ENCODE measurements at places on chromosomes 2 and 18.

- no peak for DNase-seq
These were observed 433 bp downstream of the SH3RF3 start for GRCh38 chr2:109129356-109129920.

DNA sequence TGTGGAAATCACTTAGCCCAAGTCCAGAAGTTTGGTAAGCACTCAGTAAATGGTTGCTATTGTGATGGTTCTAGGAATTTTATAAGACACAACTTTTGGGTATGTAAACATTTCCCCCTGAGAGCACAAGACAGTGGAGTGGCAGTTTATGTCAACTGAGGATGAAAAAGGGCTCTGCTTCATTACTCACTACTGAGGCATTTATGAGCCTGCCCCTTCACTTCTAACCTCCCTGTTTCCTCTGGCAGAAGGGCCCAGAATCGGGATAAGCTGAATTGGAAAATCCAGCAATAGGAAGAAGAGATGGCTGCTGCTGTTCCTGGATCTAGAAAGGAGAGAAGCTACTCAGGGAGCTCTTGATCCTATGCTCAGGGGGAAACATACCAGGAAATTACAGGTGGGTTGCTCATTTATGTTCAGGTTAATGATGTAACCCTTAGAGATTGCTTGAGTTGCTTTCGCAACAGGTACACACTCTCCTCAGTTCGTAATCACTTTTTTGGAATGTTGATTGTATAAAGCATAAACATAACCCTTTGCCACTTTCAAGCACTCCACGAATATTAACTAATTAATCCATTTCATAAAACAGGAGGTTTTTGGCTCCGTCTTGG is 46.3 kb downstream of the ADCYAP1 start:
- no peak for DNase-seq

DNA sequence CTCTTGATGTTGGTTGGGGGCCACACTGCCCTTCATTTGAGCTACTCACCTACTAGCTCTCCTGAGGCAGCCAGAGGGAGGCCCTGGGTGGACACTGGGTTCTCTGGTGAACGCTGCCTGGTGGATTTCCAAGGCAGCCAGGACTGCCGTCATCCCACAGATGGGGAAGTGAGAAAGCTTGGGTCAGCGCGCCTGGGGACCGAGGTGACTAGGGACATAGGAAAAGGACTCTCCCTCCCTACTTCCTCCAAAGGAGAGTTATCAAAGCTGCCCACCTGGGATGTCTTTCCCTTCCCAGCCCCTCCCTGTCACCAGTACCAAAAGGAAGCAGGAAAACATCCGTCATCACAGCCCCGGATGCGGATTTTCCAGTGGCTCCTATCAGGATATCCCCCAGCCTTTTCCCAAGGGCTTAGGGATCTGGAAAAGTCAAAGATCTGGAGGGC is 3.8 kb upstream of the SEMA4C start:
- DNase-seq = no peak

- no peak for DNase-seq
These were observed 5.8 kb downstream of the CAMKMT start for GRCh38 chr2:44367591-44367990.

DNA sequence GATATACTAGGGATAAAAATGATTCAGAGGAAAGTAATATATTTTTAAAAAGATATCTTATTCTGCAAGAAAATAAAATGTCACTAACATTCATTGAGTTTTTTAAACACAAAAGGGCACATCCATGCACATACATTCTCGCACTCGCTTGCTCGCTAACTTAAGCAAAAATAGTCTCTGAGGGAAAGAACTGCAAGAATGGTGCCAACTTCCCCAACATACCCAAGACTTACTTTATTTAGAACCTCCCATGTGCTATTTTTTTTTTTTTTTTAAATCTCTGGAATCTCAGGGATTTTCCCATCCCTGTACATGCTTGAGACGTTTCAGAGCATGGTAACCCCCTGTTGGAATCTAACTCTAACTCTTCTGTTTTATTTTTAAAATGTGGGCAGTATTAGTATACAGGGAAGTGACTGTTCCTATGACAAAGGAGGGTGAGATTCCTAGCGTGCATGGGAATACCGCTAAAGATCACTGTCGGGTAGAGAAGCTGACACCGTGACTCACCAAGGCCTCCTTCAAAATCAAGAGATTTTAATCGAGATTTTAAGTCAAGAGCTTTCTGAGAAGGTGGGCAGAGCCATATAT is 187.9 kb upstream of the ZEB2 start:
- DNase-seq = no peak

DNA sequence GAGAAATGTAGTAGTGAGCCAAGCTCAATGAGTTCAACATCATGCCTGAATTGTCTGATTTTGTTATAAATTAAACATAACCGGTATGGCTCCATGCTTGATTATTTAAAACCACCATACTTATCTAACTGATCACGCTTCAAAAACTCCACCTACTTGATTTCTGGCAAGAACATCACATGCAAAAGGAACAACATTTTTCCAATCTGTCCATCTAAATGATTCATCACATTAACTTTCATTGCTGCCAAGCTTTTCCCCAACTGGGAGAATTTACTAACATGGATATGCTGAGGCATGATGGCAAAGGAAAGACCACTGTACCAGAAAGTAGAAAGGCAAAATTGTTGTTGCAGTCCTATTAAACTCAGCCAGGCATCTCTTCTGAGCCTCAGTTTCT is 286.8 kb downstream of the TRIB2 start:
- no peak for DNase-seq
